ENCODE measurements at places on chromosomes 13 and 19.

DNA sequence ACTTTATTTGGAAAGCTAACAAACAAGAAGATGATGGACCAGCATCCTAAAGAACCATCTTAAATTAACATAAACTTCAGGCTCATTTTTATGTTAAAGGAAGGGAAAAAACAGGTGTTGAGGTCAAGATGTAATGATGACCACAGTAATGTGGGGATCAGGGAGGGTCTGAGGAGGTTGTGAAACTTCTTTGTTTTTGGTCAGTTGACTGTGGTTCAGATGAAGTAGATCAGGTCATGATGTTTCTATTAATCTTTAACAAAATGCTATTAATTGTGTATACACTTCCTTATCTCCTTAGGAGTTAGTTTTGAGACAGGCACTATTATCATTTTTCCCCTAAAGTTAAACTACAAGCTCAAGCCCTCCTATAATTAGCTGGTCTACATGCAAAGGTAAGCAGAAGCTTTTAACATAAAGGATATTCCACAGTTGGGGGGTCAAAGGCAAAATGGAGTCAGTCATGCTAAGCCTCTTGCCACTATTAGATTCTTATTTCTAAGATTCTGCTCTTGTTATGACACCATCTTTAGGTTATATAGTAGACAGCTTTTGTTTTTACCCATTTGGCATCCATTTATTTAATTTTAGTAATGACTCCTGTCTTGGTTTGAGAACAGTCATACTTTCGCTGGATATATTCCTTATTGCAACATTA, 800.1 kb upstream of the PCDH9 start:
- no peak for DNase-seq

DNA sequence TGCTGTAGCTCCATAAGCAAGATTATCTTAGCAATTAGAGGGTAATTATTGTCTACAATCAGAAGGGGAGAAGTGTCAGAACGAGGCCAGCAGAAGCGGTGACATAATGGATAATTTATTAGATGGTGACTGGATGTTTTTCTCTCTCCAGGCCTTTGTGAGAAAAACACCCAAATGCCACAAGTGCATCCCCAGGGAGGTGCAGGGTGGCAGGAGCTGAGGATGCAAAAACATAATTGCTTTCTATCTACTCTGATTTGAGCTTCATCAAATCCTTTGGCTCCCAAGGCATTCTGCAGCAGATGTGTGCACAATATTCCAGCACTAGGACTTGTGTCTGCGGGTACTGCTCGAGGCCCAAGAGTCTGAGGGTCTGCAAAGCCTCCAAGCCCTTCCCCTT, 220.1 kb upstream of the SERP2 start:
- no peak for DNase-seq

DNA sequence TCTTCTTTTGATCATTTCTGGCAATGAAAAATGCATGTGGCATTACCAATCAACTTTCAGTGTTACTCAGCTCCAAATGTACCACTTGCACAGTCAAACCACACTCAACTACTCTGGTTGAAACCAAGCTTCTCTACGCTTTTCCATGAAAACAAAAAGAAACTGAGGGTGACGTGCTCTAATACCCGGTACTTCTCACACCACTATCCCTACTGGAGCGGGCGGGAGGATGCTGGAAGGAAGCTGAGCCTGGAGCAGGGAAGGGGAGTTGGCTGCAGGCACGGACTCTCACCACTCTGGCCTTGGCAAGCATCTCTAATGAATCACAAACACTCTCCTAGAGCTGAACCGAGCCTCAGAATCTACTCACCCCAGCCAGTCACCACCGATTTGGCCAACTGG, 48.2 kb downstream of the STK24 start:
- DNase-seq: no peak

GRCh38 chr13:24927810-24928404, 163.9 kb downstream of the RNF17 start:
- no peak for DNase-seq
